ENCODE measurements at places on chromosomes 12 and 14.

DNA sequence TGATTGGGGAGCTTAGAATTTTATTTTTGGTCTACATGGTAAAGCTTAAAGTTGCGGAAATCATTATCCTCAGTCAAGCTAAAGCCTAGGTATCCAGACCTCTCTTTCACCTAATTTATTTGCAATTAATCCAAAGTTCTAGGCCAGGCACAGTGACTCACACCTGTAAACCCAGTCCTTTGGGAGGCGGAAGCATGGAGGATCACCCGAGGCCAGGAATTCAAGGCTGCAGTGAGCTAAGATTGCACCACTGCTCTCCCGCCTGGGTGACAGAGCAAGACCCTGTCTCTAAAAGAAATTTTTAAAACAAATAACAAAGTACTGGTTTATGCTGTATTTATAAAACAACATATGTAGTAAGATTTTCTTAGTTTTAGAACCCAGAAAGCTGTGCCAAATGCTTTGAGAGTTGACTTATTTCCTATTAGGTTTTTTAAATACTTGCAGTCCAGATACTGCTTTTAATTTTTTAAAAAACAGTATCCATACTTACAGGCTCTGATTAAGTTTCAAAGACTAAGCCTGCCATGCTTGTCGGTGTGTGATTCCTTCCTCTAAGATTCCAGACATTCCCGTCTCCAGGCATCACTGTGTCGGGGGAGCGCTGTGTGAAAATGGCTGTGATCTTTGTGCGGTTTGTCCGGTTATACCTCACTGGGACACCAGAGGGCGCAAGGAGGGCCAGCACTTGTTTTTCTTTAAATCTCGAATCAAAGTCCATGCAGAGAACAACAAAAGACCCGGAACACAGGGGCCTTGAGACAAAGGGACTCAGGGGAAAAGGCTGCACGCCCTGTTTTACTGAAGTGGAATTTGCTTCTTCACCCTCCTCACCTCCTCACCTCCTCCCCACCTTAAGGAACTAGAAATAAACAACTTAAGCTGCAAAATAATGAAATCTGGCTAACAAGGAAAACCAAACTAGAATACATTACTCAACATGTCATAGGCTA, 24.6 kb upstream of the TMPO start:
- DNase-seq, result peak; percentile 94

GRCh38 chr14:75522983-75523318, 682 bp downstream of the BATF start:
- DNase-seq, result no peak

- DNase-seq, result no peak
Observed at GRCh38 chr14:80323038-80323665, 111.8 kb upstream of the DIO2 start.

DNA sequence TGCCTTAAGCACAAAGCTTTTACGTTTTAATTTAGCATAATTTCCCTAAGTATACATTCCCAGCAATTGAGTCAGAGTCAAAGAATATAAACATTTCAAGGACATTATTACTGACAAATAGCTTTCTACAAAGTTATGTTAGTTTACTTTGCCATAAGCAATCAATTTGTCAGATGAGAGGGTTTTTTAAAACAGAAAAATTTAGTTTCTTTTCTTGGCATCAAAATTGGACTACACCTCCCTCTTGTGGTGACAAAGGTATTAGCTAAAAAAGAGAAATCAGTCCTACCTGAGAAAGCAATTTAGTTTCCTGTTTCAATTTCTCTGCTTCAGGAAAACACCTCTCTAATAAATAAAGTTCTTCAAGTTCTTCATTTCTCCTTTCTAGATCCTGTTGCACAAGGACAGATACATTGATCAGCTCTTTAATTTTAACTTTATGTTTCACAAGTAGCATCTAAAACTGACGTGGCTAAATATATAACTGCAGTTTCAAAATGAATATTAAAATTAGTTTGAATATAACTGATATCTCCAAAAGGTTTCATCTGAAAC, 39.9 kb downstream of the DNAI7 start:
- DNase-seq, result no peak

GRCh38 chr14:90627478-90627877, 188.8 kb downstream of the TTC7B start:
- no peak for DNase-seq

DNA sequence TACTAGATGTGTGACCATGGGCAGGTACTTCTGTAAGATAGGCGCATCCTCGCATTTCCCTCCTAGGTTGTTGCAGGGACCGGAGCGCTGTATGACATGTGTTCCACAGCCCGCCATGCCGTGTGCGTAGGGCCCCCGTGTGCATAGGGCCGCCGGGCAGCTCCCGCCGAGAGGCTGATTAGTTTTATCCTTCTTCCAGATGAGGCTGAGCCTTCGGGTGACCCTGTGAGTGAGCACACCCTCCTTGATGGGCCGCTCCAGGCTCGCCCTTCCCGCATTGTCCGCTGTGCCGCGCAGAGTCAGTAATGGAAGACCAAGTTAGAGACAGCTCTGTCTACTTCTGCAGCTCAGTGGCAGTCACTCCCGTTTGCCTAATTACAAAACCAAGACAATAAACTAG, 72.9 kb upstream of the DYNC1H1 start:
- peak; percentile 38 for DNase-seq
